Coronary artery (tissue), 2 donors: ENCODE measurements at places on chromosomes 2 and 18.

DNA sequence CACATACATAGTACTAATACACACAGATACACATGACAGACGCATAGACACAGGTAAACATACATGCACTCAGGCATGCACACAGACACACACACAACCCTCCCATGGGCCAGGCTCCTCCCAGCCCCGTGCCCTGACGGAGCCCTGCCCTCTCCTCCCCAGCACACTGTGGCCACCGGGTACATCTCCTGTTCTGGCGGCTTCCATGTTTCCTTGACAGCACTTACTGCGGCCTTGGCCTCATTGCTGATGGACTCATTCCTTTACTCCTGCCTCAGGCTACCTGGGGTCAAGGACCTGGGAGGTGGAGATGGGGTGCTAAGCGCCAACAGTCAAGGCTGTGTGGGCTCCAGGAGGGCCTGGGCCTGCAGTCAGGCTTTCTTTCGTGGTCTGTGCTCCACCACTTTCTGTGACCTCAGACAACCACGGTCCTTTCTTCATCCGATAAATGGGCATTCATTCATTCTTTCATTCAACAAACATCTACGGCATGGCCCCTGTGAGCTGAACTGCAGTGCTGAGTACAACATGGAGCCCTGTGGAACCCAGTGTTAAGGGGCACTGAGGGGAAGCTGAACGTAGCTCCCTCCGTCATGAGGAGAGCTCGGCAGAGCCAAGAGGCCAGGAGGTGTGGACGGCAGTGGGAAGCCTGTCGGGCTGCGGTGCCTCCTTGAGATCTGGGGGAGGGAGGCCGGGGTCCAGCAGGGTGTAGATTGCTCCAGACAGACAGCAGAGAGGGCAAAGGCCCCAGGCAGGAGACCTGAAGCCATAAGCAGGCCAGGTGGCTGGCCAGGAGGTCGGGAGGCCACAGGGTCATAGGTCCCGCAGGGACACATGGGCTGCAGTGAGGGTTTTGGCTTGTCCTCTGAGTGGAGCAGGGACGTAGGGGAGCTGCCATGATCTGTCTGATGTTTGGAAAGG, 190.4 kb upstream of the HDAC4 start:
- no peak for DNase-seq

DNA sequence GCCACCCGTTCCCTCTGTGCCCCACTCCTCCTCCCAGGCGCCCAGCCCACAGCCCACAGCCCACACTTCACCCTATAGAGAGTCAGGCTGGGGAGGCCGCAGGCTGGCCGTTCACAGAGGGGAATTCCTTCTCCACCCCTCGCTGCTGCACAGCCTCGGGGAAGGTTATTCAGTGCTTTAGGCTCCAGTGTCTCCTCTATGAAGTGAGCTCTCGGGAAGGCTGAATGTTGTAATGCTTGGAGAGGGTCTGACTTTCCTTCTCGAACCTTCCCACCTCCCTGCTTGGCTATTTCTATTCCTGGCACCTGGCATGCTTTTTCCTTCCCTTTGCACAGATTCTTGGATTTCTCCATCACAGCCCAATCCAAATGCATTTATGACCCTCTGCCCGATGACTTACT, 62.5 kb upstream of the SMAD7 start:
- peak; percentile 65 for DNase-seq

DNA sequence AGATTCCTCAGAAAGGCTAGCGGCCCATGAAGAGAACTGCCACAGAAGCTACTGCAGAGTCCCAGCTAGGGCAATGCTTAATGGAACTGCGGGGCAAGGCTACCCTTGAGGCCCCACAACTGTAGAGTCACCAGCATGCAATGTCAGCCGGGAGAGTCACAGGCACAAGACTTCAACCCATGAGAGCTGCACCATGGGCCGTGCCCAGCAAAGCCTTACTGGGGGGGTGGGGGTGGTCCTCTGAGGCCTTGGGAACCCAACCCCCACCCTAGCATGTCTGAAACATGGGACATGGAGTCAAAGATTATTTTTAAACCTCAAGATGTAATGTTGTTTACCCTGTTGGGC, 20.2 kb downstream of the DPP4 start:
- DNase-seq = no peak

GRCh38 chr2:40259900-40260299, 192.0 kb downstream of the SLC8A1 start:
- DNase-seq = no peak

DNA sequence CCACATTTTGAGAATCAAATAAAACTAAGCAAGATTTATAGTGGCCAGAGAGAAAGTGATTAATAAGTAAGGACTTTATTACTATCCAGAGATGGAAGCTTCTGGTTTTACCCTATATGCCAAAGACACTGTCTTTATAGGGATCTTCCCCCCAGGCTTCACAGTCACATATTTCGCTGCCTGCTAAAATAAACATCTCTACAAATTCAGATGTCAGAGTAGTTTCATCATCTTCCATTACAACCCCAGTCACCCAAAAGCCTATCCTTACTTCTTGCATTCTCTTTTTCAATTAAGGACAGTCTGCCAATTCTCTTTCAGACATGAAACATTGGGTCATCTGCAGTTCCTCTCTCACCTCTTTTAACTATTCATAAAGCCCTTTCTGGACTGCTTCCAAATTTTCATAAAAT, 28.3 kb downstream of the CREB1 start:
- DNase-seq = no peak

DNA sequence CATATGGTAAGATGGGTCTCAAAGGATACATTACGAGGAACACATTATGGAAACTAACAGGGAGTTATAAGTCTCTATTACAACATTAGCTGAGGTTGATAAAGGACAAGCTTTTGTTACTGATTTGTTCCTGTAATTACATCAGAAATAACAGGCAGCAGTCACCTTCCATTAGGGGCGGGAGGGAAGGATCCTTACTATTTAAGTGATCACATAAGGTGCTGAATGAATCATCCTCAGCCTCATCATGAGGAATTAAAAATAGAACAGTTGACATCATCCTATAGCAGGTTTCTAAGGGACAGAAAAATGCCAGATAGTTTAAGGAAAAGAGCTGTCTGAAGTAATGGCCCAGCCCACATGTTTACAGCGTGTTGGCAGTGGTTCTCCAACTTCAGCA, 86.9 kb upstream of the MGAT5 start:
- no peak for DNase-seq

DNA sequence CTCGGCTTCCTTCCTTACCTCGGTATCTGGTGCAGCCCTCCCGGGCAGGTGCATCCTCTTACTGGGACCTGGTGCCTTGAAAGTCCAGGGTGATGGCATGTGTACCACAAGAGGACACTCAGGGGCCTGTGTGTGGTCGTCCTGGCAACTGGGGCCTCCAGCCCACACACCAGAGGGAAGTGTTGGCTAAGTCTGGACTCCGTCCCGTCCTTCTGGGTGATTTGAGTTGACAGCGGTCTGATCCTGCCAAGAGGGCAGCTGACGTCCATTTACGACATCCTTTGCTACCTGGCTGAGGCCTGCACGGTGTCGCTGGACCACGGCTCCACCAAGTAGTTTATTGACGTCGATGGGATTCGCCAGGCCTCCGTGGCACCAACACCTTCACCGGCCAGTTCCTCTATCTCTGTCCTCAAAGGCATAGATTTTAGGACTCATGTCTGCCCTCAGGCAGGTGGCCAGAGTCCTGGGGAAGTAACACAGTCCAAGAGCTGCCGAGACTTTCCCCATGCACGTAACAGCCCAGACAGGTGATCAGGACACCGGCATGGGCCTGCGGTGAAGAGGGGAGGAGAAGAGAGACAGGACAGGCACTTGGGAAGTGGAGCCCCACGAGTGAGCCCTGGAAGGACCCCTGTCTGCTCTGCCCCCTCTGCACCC, 186.0 kb upstream of the HDAC4 start:
- no peak for DNase-seq

- DNase-seq = no peak
Measured at GRCh38 chr18:34893239-34893638, 148.0 kb upstream of the MAPRE2 start.

DNA sequence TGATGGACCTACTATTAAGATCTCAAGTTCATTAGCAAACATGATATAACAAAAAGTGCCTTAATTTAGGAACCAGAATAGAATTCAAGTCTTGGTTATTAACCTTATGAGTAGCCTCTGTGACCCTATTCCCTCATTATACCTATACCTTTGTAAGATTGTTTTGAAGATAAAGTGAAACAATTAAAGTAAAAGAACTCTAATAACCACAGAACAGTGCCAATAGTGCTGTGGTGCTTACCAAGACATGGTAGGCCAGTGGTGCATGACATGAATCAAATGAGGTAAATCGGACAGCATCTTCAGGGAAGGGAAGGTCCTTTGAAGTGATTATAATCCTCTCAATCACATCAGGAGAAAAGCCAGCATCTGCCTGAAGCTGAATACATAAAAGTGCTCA, 36.4 kb downstream of the METTL4 start:
- no peak for DNase-seq

DNA sequence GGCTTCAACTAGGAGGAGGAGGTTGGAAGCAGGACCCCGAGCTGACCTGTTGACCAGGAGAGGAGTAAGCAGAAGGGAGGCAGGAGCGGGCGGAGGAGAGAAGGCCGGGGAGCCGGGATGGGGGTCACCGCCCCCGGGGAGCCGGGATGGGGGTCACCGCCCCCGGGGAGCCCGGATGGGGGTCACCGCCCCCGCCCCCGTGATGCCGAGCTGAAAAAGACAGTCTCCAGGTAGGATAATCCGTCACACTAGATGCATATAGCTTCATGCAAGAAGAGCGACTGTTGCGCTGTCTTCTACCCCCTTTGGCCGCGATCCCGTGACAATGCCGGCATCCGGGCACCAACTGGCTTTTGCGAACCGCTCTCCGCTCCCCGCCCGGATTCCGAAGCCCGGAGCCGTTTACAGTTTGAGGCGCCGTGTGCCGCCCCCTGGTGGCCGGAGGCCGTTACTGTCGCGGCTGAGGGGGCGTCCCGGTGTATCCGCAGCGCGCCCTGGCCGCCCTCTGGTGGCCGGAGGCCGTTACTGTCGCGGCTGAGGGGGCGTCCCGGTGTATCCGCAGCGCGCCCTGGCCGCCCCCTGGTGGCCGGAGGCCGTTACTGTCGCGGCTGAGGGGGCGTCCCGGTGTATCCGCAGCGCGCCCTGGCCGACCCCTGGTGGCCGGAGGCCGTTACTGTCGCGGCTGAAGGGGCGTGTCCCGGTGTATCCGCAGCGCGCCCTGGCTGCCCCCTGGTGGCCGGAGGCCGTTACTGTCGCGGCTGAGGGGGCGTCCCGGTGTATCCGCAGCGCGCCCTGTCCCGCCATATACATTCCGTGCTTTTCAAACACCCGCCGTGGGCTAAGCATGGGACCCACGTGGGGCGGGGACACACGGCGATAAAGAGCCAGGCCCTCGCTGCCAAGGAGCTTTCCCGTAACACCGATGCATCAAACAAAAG, 89.6 kb downstream of the ACTR3 start:
- no peak for DNase-seq

GRCh38 chr2:164764996-164765395, 76.6 kb downstream of the COBLL1 start:
- DNase-seq = no peak

DNA sequence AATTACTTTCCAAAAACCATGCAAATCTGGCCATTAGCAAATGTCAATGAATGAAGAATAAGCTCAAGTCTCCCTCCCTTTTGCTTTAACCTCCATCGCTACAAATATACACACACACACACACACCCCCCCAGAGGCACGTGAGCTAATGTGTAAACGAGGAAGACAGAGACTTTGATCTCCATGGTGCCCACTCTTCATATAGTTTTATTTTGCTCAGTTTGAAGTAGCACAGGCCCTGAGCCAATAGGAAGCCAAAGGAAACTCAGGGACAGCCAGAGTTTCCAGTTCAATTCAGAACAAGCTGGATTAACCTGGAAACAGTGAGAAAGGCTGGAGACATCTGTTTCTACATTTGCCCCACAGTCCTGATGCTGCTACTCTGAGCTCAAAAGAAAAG, 248.4 kb upstream of the MEIS1 start:
- DNase-seq = no peak

GRCh38 chr2:188378371-188378950, 86.8 kb downstream of the GULP1 start:
- no peak for DNase-seq

GRCh38 chr18:47858607-47859006, 71.9 kb downstream of the SMAD2 start:
- no peak for DNase-seq

DNA sequence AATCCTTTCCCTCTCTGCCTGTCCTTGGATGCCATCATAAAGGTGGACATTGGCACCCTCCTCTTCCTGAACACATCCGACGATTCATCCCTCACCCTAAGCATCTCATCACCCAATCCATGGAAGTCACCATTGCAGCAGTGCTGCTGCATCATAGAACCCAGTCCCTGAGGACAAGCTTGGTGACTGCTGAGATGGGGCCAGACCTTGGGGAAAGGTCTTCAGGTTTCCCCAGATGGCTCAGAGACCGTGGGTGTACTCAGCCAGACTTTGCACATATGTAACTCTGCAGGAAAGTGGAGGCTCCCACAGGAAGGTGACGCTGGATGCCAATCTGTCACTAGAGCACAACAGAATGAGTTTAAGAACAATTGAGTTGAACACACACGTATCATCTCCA, 202.2 kb downstream of the SOX11 start:
- no peak for DNase-seq

- no peak for DNase-seq
Measured at GRCh38 chr2:127776122-127776780, 34.7 kb downstream of the WDR33 start.

DNA sequence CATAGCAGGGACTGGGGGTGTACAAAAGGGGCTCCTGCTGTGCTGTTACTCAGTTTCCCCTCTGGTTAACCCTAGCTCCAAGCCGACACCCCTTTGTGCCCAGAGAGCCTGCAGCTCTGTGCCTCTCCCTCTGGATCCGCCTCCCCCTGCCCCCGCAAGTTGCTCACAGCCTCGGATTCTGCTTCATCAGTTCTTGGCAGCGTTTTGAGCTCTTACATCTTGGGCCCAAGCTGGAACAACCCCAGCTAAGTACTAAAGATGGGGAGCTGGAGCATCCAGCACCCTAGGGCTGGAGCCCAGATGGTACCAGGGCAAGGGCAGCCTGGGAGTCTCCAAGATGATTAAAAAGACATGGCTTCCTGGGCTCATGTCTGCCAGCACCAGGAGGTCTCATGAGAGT, 40.7 kb downstream of the POMC start:
- no peak for DNase-seq

GRCh38 chr18:69945220-69946114, 2.2 kb downstream of the CD226 start:
- no peak for DNase-seq

- no peak for DNase-seq
Measured at GRCh38 chr2:218827701-218828476, 3.7 kb downstream of the PRKAG3 start.

DNA sequence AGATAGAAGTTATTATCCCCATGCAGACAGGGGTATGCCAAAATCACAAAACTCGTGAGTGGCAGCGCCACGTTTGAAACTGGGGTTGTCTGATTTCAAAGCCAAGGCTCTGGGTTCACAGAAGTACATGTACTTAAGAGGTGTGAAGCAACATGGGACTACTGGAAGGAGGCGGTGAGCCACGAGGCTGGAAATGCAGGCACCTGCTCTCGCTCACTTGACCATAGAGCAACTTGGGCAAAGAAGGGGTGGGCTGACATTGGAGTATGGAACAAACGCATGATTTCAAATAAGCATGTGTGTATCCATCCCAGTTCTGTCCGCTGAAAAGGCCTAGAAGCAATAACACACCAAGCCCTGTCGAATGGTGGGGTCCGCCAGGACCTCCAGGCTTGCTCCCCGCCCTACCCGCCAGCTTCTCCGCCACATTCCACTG, 593 bp upstream of the ACTR2 start:
- DNase-seq = peak; percentile 71
